ENCODE measurements at places on chromosomes 7 and 10. TPM values are rescaled to one million over a fixed set of nuclear protein-coding genes. Genes with fewer than 3 reads are reported as not detected.

DNA sequence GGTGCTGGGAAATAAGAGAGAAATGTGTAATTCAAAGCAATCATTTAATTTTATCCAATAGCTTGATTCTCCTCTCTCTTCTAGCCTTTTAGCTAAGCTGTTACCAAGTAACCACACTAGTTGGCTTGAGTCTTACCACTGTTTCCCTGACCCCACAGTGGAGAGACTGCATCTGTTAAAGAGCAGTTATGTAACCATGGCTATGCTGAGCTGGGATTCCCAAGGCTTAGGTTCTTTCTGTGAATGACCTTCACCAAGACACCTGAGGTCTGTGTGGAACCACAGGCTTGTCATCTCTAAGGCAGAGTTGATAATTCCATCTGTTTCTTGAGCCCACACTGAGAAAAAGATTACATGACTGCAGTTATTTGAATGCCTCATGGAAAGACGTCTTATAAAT is 47.7 kb upstream of the ATRNL1 start:
- DNase-seq: no peak

- no peak for DNase-seq
Measured at GRCh38 chr7:137839903-137840779, 6.6 kb downstream of the DGKI start.

DNA sequence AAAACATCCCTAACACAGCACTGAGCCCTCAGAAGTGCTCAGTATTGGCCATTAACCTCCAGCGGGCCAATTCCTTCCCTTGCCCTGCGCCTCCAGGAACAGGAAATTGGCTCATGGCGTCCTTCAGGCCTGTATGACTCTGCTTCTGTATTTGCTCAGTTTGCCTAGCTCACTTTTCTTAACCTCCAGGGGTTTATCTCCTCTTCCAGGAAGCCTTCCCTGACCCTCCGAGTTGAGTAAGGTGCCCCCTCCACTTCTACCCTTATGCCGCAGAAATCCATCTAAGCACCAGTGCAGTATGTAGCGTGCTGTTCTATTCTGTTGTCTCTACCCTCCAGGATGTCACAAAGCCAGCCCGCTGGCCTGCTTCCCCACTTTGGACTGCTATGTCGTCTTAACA is 1.1 kb upstream of the SFXN4 start:
- no peak for DNase-seq

- DNase-seq: no peak
Measured at GRCh38 chr7:107528461-107528860, 35.3 kb downstream of the COG5 start.

Gene PRLHR
- polyA plus RNA-seq: not detected

Gene TPST1
- 22.2 TPM for polyA plus RNA-seq

Gene ACHE
- polyA plus RNA-seq: 51.7 TPM

GRCh38 chr10:125592897-125593296 is 90.1 kb downstream of the TEX36 start:
- no peak for DNase-seq
